A549 treated with DMSO at 1 μM for 4 hours (cell line): ENCODE measurements at places on chromosomes 5 and 9. TPM values are rescaled to one million over a fixed set of nuclear protein-coding genes. Genes with fewer than 3 reads are reported as not detected.

The BHMT2 gene
- total RNA-seq = not detected in 5 replicates

The BTNL9 gene
- total RNA-seq = 0.81 to 1.4 TPM (median 0.87 TPM) in 5 replicates

The FANCC gene
- 10.4 to 13.3 TPM (median 12.4 TPM) in 5 replicates for total RNA-seq

The ARL10 gene
- 0.31 to 1.1 TPM (median 0.76 TPM) in 5 replicates for total RNA-seq

The GABRA1 gene
- not detected in 5 replicates for total RNA-seq

The GLDC gene
- 12.3 to 14.9 TPM (median 14.7 TPM) in 5 replicates for total RNA-seq

The CACNA1B gene
- total RNA-seq = 0.02 to 0.07 TPM (median 0.04 TPM) in 5 replicates

The CD14 gene
- 3.6 to 4.4 TPM (median 4.0 TPM) in 5 replicates for total RNA-seq

The GPR151 gene
- not detected in 5 replicates for total RNA-seq

The SLC4A9 gene
- total RNA-seq = not detected in 5 replicates

The PCDHB7 gene
- not detected in 5 replicates for total RNA-seq

The TRIO gene
- 102 to 115 TPM (median 105 TPM) in 5 replicates for total RNA-seq

The GFI1B gene
- total RNA-seq = 0.06 to 0.15 TPM (median 0.06 TPM) in 3 of 5 replicates, not detected in the others

The CDH9 gene
- total RNA-seq = not detected in 5 replicates

The GDNF gene
- total RNA-seq = not detected in 5 replicates

The ACOT12 gene
- 0.06 TPM in 1 of 5 replicates, not detected in the others for total RNA-seq

The TAF1L gene
- total RNA-seq = 0.02 TPM in 1 of 5 replicates, not detected in the others

The SCGB3A2 gene
- total RNA-seq = not detected in 5 replicates

The AGXT2 gene
- not detected in 5 replicates for total RNA-seq

The ROPN1L gene
- total RNA-seq = 1.00 to 2.9 TPM (median 2.1 TPM) in 5 replicates

The TGFBI gene
- total RNA-seq = 1,489 to 2,280 TPM (median 1,868 TPM) in 5 replicates

The DNM1 gene
- 81.5 to 103 TPM (median 88.2 TPM) in 5 replicates for total RNA-seq

The MRPS2 gene
- total RNA-seq = 111 to 136 TPM (median 122 TPM) in 5 replicates

The SNCAIP gene
- 0.04 to 0.09 TPM in 2 of 5 replicates, not detected in the others for total RNA-seq

The CNTLN gene
- total RNA-seq = 4.9 to 6.3 TPM (median 5.9 TPM) in 5 replicates

The NR2F1 gene
- 4.5 to 5.2 TPM (median 4.5 TPM) in 5 replicates for total RNA-seq

The NUTM2G gene
- 0.03 TPM in 1 of 5 replicates, not detected in the others for total RNA-seq

The SPATA9 gene
- total RNA-seq = 0.13 TPM in 1 of 5 replicates, not detected in the others

The SLC45A2 gene
- not detected in 5 replicates for total RNA-seq

The GCNT4 gene
- 0.38 to 0.58 TPM (median 0.54 TPM) in 5 replicates for total RNA-seq

The SLC34A3 gene
- total RNA-seq = 0.07 to 0.14 TPM (median 0.11 TPM) in 4 of 5 replicates, not detected in the other

The DBH gene
- not detected in 5 replicates for total RNA-seq

The GLRA1 gene
- not detected in 5 replicates for total RNA-seq

The IQGAP2 gene
- 1.0 to 1.4 TPM (median 1.3 TPM) in 5 replicates for total RNA-seq

The MVB12B gene
- 7.0 to 9.0 TPM (median 7.9 TPM) in 5 replicates for total RNA-seq

The ZNF883 gene
- 0.89 to 1.1 TPM (median 0.98 TPM) in 5 replicates for total RNA-seq

The GRM6 gene
- not detected in 5 replicates for total RNA-seq

The LOX gene
- 0.50 to 1.8 TPM (median 1.3 TPM) in 5 replicates for total RNA-seq

The SHC3 gene
- 0.38 to 0.71 TPM (median 0.50 TPM) in 5 replicates for total RNA-seq

The IL4 gene
- total RNA-seq = not detected in 5 replicates

The SH3TC2 gene
- total RNA-seq = 0.21 to 0.84 TPM (median 0.31 TPM) in 5 replicates

The LHX3 gene
- total RNA-seq = 0.05 to 0.13 TPM (median 0.09 TPM) in 5 replicates
